Astrocyte of the spinal cord (primary cell): ENCODE measurements at places on chromosomes 11 and 22.

- no peak for DNase-seq
Measured at GRCh38 chr11:113332638-113333329, 18.4 kb downstream of the TTC12 start.

- DNase-seq: peak; percentile 11
Measured at GRCh38 chr22:23984430-23984829, 4.5 kb downstream of the GSTT2 start.

DNA sequence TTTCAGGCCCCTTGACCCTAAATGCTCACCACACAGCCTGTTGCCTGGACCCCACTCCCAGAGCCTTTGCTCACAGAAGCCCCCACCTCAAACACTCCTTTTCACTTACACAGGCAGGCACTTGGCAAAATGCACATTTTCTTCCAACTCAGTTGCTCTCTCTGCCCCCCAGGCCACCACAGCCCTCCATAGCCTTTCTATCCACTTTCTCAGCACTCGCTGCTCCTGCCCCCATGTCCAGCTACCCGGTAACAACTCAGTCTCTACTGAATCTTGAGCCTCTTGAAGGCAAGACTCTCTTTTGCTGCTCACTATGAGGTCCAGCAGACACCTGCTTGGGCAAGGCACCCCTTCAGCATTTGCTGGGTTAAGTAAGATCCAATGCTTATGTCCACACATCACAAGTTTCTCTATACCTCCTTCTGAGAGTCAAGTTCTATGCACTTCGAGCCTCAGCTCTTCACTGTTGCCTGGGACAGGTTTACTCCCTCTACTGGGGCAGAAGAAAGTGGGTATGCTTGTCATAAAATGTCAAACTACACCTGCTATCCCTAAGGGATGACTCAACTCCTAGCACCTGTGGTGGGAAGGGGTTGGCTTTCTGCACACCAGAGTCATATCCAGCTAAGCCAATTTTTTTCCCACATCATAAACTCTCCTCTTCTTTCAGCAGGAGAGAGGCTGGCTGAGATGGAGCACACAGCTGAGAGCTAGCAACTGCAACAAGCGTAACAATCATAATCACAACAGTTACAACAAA, 36.9 kb downstream of the MORC2 start:
- DNase-seq: no peak

DNA sequence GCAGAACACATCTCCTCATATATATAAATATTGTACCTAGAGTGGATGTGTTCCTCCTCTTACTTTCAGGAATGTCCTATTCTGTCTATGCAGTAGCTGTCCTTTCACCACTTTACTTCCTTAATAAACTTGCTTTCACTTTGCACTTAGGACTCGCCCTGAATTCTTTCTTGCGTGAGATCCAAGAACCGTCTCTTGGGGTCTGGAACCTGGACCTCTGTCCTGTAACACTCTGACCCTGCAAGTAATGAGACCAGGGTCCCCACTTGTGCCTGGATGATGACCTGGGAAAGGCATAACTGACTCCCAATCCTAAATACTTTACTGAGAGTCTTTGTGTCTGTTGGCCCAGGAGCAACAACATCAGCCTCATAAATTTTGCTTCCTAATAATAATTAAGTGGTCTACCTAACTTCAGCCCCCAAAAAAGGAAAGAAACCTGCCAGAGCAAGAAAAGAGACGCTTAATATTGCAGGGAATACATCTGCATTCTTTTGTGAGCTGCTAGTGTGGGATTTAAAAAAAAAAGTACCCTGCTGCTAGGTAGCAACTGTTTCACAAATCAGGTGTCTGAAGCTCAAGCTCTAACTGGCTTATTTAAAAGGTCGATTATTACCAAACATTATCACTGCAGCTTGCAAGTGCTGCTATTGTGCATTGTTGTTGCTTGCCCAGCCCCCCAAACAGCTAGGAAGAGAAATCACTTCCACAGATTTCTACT, 69.3 kb downstream of the FAM168A start:
- no peak for DNase-seq

DNA sequence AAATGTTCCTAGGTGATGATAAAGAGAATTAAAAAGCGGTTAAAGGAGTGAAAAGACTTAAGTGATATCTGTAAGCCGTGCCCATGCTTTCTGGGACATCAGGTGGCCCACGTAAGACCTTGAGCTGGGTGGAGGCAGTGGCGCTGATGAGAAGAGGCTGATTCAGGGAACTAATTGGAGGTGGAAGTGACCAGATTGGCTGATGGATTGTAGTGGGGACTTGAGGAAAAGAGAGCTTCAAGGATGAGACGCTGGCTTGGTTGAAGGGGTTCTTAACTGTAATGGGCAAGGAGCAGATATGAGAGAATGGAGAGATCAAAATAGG, 69.1 kb upstream of the EP300 start:
- DNase-seq: no peak

GRCh38 chr22:40595497-40596234, 40.9 kb downstream of the MRTFA start:
- no peak for DNase-seq

- no peak for DNase-seq
Measured at GRCh38 chr11:67588136-67588503, 4.5 kb downstream of the GSTP1 start.

DNA sequence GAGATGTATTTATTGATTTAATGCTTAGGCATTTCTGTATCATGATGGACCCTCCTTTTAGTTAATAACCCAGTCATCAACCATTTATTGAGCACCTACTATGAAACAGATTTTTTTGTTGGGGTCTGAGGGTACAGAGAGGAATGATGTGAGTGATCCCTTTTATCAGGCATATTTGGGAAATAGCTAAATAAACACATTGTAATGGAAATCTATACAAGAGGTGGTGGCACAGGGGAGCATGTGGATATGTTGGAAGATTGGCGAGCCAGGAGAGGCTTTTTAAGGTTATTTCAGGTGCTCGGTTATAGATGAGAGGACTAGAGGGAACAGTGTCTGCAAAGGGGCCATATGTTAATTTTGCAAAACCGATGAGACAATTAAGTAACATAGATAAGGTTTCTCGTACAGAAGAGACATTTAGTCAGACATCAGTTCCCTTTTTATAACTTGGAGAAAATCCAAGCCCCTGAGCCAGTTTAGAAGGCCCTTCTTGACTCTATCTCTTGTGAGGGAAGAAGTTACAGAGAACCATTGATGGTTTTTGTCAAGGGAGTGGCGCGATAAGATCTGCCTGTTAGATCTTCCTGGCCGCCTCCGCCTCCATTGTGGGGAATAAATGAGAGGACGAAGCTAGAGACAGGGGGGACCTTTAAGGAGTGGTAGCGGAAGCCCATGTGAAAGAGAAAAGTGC, 2.0 kb downstream of the ATXN10 start:
- DNase-seq: no peak

GRCh38 chr11:35619855-35620640, 1.8 kb downstream of the FJX1 start:
- peak; percentile 46 for DNase-seq

GRCh38 chr11:75028321-75028720, 39.6 kb downstream of the NEU3 start:
- DNase-seq: no peak

GRCh38 chr22:32322986-32323385, 34.7 kb upstream of the RFPL3 start:
- no peak for DNase-seq

DNA sequence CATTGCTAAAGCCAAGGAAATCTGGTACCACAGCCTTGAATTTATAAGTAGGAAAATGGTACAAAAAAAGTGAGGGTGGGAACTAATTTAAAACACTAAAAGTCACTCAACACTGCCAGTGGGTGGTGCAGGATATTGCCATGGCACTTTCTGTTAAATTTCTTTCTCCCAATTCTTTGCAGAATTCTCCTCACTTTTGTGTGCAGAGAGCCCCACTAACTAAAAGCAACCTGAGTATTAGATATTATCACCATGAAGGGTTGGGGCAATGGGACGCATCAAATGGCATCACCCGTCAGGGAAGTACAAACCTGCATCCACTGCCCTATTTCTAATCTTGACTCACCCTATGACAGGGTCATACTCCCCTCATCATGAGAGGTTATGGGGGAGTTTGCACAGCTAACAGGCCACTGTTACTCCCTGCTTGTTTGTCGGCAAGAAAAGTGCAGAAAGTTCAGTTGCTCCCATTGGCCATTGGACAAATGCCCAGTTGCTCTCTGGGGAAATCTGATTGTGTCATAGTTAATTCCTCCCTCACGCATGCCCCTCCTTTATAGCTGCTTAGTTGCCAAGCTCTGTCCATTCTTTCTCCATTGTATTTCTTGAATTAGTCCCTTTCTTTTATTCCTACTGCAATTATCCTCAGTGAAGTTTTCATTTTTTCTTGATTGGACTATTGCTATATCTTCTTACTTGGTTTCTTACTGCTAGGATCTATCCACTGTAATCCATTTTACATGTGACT, 93.8 kb upstream of the BLID start:
- peak; percentile 89 for DNase-seq

GRCh38 chr11:75718419-75719339, 1.0 kb downstream of the MOGAT2 start:
- no peak for DNase-seq

DNA sequence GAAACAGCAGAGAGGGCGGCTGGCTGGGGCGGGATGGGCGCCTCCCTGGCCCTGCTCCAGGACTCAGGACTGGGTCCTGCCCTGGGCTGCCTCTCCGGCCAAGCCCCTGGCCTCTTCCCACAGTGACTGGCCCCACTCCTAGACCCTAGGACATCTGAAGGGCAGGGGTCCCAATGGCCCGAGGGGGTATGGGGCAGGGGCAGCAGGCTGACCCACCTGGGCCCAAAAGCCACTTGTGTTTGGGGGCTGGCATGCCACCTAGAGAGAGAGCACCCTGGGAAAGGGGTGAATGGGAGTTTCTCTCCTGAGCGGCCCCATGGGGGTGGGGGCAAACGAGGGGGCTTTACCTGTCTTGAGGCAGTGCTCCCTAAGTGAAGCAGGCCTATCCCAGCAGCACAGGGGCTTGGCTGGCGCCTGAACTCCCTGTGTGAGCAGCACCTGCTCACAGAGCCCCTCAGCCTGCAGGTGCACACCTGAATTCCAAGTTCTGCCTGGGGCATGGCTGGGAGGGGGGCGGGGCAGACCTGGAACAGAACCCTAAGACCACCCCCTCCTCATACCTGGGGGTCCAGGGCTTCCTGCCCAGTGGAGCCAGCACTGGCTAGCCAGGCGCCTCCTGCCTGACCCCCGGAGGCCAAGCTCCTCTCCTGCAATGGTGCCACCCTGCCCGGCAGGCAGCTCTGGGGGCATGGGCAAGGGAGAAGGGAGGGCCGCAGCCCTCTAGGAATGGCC, 16.9 kb downstream of the DUSP8 start:
- no peak for DNase-seq

DNA sequence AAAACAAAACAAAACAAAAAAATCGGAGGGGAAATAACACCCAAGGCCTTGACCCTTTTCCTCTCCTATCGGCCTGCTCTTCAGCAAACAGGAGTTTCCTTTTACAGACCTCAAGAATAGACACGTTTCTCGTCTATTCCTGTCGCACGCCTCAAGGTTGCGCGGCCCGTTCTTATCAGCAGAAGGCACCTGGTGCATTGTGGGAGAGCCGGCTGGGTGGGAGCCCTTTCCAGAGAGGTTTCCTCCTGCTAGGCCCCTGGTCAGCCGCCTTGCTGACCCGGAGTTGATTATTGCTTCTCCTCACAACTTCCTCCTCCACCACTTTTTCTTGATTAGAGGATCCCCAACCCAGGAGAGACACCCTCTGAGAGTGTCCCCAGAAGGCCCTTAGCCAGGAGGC, 497.3 kb downstream of the MIAT start:
- DNase-seq: no peak

GRCh38 chr22:25105817-25106650, 93.6 kb upstream of the CRYBB3 start:
- no peak for DNase-seq

DNA sequence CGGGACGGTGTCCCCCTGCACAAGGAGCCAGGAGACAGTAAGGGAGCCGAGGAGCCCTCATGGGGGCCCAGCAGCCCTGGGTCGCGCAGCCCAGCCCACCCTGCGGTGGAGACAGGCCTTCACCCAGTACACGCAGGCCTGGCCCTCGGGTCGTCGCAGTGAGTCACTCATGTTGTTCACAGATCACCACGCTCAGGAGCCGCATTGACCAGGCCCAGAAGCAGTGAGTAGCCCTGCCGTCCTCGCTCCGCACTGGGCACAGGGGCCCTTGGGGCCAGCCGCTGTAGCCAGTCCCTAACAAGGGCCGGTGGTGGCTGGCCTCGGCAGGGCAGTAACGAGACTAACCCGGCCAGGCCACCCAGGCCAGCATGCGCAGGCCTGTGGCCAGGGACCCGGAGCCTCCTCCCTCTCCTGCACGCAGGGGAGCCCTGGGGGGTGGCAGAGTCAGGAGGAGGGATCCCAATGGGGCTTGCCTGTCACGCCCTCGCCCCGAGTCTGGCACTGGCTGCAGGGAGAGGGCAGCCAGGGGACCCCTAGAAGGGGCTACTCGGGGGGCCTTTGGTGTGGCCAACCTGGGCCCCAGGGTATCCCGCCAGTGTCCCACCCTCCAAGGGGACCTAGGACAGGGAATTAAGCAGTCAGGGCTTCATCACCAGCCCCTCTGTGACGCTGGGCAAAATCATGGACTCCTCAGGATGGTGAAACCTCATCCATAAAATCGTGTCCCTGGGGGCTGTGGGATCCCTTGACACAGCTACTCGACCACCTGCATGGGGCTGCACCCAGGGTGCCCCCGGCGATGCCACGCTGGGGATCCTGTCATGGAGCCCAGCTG, 10.1 kb upstream of the MRPL23 start:
- DNase-seq: no peak

- DNase-seq: no peak
Measured at GRCh38 chr11:46912526-46913150, 5.7 kb downstream of the LRP4 start.

- DNase-seq: no peak
Measured at GRCh38 chr11:39661890-39662289, 1797.6 kb downstream of the LRRC4C start.

GRCh38 chr11:63132985-63133775, 10.8 kb downstream of the SLC22A24 start:
- DNase-seq: no peak

GRCh38 chr11:10762913-10763421, 11.9 kb downstream of the CTR9 start:
- no peak for DNase-seq

DNA sequence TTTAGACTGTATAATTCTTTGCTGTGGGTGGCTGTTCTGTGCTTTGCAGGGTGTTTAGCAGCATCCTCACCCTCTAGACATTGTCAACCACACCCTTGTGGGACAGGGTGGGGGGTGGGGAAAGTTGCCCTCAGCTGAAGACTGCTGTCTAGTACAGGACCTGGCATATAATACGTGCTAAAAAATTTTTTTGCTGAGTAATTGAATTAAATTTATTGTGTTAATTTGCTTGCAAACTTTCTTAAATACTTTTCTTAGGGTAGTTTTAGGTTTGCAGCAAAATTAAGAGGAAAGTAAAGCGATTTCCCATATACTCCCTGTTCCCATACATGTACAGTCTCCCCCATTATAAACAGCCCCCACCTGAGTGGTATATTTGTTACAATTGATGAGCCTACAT, 268.5 kb downstream of the SOX6 start:
- no peak for DNase-seq

- peak; percentile 49 for DNase-seq
Measured at GRCh38 chr11:27795955-27796861, 96.0 kb upstream of the BDNF start.
